ENCODE measurements at places on chromosomes 4 and X. TPM values are rescaled to one million over a fixed set of nuclear protein-coding genes. Genes with fewer than 3 reads are reported as not detected.

The GYG2 gene
- 23.1 TPM for total RNA-seq

GRCh38 chrX:7235071-7235470 is 87.1 kb upstream of the PUDP start:
- no peak for DNase-seq

The ADRA2C gene
- 6.9 TPM for total RNA-seq

GRCh38 chr4:175457956-175458355 is 354.1 kb downstream of the GPM6A start:
- DNase-seq: no peak

The CT45A7 gene
- not detected for total RNA-seq

GRCh38 chrX:572538-573124 is 58.0 kb upstream of the SHOX start:
- no peak for DNase-seq

DNA sequence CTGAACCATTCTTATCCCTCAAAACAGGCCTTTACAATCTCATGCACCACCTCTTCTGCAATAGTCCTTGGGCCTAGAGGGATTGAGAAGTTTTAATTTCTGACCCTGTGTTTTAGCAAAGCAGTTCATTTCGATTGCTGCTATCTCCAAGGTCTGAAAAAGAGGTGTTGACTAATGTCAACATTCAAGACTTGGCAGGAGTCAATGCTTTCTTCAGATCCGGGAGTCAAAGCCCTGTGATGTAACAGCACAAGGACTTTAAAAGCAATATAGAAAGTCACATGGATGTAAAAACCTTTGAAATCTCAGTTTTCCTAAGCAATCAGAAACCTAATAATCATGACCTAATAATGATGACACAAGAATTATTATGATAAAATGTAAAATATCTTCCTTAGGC is 133.8 kb downstream of the ADAM29 start:
- DNase-seq: no peak

DNA sequence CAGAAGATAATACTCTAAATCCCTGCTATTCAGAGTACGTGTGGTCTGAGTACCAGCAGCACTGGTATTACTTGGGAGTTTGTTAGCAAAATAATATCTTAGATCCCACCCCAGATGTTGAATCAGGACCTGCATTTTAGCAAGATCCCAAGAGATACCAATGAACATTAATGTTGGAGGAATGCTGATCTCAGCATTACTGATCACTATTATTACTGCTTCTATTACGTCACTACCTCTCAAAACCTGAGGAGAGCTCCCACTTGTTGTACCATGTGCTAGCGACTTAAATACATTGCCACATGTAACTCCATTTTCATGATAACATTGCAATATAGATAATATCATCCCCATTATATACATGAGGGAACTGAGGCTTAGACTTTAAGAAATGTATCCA is 185.2 kb downstream of the SPRY1 start:
- no peak for DNase-seq

The AKAP14 gene
- not detected for total RNA-seq

The CITED1 gene
- total RNA-seq: 24.6 TPM

- DNase-seq: no peak
These were observed 2.4 kb downstream of the PKD2 start for GRCh38 chr4:88009871-88010270.

The GAGE10 gene
- not detected for total RNA-seq

DNA sequence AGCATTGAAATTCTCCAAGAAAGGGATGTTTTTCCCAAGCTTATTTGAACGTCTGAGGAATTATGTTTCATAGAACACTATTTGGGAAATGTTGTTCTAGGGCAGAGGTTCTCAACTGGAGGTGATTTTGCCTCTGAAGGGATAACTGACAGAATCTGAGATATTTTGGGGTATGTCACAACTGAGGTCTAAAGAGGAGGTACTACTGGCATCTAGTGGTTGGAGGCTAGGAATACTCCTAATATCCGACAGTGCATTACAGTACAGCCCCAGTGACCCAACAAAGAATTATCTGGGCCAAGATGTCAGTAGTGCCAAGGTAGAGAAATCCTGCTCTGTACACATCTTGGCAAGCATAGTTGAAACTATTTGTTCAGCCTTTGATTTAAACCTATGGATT is 6.4 kb downstream of the HSPA4L start:
- DNase-seq: no peak
